CD4-positive, alpha-beta T cell treated with Interleukin-17A for 4 hours (primary cell): ENCODE measurements at places on chromosomes 5 and 9.
A peak's percentile ranks its signal among the peaks of the same experiment; 100 is the strongest.

DNA sequence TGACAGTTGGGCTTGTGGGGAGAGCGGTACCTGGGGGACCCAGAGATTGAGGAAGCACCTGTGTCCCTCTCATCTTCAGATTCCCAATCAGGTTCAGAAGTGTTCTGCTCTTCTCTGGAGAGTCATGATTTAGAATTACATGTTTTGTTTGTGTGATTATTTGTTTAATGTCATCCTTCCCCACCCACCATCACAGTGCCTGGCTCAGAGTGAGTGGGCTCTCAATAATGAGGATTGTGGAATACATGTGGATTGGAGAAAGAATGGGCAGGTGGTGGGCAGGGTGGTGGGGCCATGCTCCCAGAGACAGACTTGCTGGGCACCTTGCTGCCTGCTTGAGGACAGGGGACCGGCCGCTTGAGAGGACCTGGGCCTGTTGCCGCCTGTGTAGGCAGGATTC is 88.0 kb downstream of the PPARGC1B start:
- DNase-seq: no peak

DNA sequence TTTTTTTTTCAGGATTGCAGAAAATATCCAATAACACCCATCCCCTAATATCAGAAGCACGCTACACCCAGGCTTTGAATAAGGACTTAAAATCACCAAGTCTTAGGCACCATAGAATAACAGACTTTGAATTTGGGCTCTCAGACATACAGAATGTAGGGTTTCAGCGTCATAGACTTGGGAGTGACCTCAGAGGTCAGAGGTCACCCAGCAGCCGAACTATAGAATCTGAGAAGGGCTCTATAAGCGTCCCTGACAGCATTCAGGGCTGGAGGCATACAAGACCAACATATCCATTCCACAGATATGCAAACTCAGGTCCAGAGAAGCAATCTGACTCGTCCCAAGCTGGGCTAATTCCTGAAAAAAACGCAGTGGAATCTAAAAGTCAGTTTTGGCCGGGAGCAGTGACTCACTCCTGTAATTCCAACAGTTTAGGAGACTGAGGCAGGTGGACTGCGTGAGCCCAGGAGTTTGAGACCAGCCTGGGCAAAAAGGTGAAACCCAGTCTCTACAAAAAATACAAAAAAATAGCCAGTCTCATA is 34.7 kb downstream of the SLC6A7 start:
- DNase-seq: no peak

- no peak for DNase-seq
Observed at GRCh38 chr5:106397700-106398099, 1273.0 kb downstream of the EFNA5 start.

GRCh38 chr9:81855538-81855937 is 72.7 kb upstream of the SPATA31D4 start:
- no peak for DNase-seq

DNA sequence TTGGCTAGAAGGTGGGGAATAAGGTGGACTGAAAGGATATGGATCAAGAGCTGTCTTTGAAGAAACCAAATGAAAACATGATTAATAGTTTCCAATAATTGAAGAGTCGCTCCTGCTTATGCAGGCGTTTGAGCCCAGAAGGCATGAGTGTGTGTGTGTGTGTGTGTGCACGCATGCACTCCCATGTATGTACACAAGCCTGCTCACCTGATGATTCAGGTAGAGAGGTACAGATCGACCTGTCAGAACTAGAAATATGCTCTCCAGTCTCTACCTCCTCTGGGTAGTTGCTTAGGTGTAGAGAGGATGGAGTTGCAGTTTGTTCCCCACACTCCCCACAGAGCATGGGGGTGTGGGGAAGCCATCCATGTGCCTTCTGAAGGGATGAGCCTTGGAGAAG is 1.1 kb upstream of the FGF1 start:
- no peak for DNase-seq

DNA sequence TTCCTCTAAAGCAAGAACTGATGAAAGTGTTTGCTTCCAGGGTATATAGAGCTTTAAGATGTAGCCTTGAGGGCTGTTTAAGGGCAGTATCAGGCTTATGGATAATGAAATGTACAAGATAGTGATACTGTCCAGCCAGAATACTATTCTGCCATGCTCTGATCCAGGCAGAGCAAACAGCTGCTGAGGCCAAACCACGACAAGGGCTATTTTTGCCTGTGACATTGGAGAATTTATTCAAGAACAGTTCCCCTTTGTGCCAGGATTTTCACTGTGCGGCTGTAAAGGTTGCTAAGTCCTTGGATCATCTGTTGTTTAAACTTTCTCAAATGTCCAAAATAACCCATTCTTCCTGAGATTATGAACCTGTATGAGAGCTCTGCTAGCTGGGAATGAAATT is 70.4 kb downstream of the OTP start:
- no peak for DNase-seq

- no peak for DNase-seq
Observed at GRCh38 chr9:129775448-129775798, 22.6 kb upstream of the PTGES start.

DNA sequence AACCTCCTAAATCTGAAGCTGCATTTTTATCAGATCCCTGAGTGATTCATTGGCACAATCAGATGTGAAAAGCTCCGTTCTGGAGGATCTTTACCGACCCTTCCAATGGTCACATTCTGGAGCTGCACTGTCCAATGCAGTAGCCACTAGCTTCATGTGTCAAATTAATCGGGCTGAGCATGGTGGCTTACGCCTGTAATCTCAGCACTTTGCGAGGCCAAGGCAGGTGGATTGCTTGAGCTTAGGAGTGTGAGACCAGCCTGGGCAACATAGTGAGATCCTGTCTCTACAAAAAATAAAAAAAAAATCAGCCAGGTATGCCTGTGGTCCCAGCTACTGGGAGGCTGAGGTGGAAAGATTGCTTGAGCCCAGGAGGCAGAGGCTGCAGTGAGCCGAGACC is 3.7 kb downstream of the IL17B start:
- no peak for DNase-seq

DNA sequence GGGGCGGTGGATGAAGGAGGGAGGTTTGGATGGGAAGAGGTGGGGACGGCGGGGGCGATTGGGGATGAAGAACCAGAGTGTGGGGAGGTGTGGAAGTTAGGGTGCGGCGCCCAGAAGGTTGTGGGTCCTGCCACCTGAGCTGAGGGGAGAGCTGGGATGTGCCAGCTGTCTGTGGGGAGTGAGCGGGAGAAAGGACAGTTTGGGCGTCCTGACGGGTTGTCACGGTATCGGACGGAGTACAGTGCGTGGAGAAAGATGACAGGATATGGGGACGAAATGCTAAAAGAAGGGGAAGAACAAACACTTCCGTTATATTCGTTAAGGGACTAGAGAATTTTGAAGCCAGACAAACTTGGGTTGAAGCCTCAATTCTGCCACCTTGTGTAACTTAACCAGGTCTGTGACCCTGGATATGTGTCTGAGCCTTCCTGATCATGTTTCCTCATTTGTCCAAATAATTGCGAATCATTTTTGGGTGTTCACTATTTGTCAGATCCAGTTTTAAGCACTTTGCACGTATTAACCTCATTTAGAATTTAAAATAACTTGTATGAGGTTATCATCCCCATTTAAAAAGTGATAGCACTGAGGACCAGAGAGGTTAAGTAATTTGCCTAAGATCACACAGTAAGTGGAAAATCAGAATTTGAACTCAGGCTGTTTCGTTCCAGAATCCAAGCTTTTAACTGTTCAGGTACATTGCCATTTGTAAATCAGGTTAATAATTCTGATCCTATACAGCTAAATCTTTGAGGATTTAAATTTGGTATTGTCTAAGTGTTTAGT is 689 bp downstream of the CNTRL start:
- DNase-seq: peak; percentile 34

GRCh38 chr9:103902263-103902662 is 191.8 kb upstream of the SMC2 start:
- no peak for DNase-seq

DNA sequence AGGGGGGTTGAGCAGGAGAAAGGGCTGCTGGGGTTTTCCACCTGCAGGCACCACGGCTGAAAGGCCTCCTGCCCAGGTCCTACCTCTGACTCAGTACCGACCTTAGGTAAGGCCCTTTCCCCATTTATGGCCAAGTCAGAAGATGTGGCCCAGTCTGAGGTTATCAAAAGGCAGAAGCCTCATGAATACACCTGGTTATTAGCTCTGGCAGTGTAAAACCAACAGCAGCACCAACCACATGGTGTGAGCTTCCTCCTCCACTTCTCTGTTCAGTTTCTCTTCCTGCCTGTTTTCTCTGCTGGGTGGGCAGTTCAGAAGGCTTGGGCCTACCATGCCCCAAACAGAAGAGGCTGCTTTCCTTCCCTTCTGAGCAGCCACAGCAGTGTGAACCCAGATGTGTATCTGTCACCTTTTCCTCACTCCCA is 86.9 kb downstream of the UGCG start:
- DNase-seq: no peak

DNA sequence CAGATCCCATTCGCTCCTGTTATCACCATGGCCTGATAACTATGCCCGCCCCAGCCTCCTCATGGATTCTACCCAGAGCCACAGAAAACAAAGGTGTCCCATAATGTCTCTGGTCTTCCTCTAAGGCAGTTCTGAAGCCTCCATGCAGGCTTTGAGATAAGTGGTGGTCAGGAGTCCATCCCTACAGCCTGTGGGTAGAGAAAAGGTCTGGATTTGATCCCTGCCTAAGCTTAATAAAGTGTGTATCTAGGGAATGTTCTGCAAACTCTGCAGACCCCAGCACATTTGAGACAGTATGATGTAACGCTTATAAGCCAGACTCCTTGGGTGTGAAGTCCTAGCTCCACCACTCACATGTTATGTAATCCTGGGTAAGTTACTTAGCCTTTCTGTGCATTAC is 187.3 kb downstream of the MAPKAP1 start:
- no peak for DNase-seq

DNA sequence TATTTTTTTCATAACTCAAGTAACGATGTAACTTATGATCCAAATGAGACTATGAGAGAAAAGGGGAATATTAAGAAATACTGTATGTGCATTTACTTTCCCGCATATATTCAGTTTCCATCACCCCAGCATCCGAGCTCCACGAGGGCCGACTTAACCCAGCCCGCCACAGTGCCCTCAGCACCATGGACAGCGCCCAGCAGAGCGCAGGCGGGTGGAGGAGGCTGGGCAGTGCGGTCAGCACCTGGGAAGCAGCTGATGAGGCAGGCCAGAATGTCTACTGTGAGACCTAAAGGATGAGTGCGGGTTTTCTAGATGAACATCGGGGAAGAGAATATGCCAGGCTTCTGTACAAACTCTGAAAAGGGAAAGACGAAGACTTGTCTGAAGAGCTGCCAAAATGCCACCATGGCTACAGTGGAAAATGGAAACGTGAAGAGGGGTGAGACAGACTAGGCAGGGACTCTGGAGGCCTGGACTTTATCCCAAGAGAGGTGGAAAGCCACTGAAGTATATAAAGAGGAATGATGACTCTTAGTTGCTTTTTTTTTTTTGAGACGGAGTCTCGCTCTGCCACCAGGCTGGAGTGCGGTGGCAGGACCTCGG is 34.5 kb upstream of the MED27 start:
- peak; percentile 42 for DNase-seq

DNA sequence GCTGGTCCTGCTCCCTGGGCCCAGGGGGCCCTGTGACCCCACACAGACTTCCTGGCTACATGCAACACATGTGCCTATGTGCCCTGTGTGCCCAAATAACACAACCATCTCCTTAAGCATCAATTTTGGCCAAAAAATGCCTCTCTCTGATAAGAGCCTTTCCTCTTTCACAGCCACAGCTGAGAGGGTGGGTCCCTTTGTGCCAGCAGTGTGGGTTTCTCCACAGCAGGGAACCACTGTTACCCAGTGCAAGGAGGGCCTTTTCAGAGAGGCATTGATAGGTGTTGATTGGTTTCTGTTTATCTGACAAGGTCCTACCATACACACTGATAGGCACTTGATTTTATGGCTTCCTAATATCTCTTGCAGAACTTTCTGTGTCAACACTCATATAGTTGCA is 42.7 kb downstream of the SYK start:
- DNase-seq: no peak

- DNase-seq: no peak
Observed at GRCh38 chr9:130561056-130561455, 18.3 kb upstream of the FUBP3 start.

DNA sequence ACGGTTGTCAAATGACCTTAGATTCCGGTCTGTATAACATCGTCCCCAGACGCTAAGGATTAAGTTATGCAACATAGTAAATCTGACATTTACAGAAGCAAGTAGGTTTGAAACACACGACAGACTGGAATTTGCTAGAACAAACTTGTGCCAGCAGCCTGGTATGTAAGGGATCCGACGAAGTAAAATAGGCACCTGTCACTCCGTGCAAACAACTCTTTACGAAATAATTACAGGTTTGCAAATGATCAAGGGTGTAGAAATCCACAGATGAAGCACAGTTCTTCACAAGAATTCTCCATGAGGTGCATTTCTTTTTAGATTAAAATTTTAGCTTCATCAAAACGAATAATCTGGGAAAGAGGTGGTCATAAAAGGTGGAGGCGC is 508 bp downstream of the MOCS2 start:
- DNase-seq: no peak

- DNase-seq: no peak
Observed at GRCh38 chr9:137787786-137788505, 89.6 kb upstream of the CACNA1B start.

DNA sequence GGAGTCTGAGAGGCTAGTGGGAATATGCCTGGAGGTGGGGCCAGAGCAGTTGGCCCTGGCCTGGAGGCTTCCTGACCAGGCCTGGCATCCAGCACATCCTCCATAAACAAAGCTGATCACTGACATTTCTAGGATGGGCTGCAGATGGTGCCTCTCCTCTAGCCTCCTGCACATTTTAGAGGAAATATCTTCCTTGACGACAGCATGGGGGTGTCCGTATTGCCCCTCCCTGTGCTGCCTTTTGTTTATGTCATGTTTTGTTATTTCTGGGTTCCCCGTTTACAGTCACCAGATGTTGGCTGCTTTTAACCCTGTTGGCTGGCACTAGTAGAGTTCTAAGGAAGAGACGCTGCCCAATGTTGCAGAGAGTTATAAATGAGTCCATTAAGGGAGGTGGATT is 148.5 kb downstream of the PHF2 start:
- no peak for DNase-seq

DNA sequence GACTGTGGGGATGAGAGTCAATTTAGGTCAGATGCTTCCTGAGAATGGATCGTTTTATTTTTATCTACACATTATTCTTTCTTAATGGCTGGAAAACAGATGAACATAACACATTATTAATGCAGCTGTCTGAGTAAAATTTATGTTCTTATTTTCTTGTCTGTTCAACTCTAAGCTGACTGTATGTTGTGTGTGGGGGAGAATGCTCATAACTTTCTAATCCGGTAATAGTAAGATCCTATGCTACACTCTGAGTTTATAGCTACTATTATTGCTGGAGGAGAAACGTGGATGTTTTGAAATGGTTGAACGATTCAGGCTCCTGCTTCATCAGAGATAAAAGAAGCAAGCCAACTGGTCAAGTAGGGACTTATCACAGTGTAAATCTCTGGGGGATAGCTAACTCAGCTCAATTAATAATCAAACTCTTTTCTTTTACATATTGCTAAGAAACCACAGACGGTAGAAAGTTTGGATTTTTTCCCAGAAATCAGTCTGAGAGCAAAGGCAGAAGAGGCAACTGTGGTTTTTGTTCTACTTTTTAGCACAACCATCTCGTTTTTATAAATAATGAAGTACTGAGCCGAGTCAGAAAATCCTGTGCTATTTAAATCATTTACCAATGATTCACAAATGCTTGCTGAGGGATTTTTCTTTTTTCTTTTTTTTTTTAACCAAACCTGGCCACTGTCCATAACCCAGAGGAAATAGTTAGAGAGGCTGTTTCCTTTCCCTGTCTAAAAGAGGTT is 265.0 kb upstream of the FAM174A start:
- no peak for DNase-seq
